Epithelial cell of alveolus of lung (primary cell): ENCODE measurements at places on chromosomes 4 and X. TPM values are rescaled to one million over a fixed set of nuclear protein-coding genes. Genes with fewer than 3 reads are reported as not detected.

Gene BCOR
- total RNA-seq = 19.8 and 28.5 TPM in 2 replicates

Gene CENPVL1
- total RNA-seq = not detected in 2 replicates

Gene ASB12
- total RNA-seq = not detected in 2 replicates

Gene WNK3
- 0.64 and 1.3 TPM in 2 replicates for total RNA-seq

Gene CTAG1A
- not detected in 2 replicates for total RNA-seq

Gene TBX22
- total RNA-seq = not detected in 2 replicates

Gene GATA1
- not detected in 2 replicates for total RNA-seq

Gene LNX1
- total RNA-seq = 1.0 and 4.1 TPM in 2 replicates

Gene RBM47
- 1.4 and 1.7 TPM in 2 replicates for total RNA-seq

Gene CNKSR2
- total RNA-seq = 0.56 and 1.0 TPM in 2 replicates

Gene MAP7D3
- total RNA-seq = 7.7 and 12.2 TPM in 2 replicates

Gene EPGN
- total RNA-seq = not detected in 2 replicates

Gene LRCH2
- 6.5 and 21.7 TPM in 2 replicates for total RNA-seq

Gene GPR143
- 3.6 TPM in 1 of 2 replicates, not detected in the other for total RNA-seq

Gene CSN1S1
- total RNA-seq = not detected in 2 replicates

Gene NXF2
- total RNA-seq = not detected in 2 replicates

Gene AMTN
- total RNA-seq = not detected in 2 replicates

Gene DEFB131A
- total RNA-seq = not detected in 2 replicates

Gene FAM149A
- total RNA-seq = 5.6 and 6.6 TPM in 2 replicates

Gene C4orf33
- 7.6 and 27.8 TPM in 2 replicates for total RNA-seq

Gene RS1
- not detected in 2 replicates for total RNA-seq

Gene TMEM150C
- 0.78 and 5.0 TPM in 2 replicates for total RNA-seq

Gene FAM133A
- not detected in 2 replicates for total RNA-seq
